Caudate nucleus (tissue), 63 donors: ENCODE measurements at places on chromosomes 16 and 17.

GRCh38 chr16:8885674-8886592, 3.8 kb downstream of the LITAFD start:
- DNase-seq: no peak

- peak; percentile 13 for DNase-seq
Measured at GRCh38 chr17:10737168-10737622, 7.4 kb upstream of the TMEM220 start.

GRCh38 chr17:82315703-82316358, 1.6 kb downstream of the CD7 start:
- no peak for DNase-seq

GRCh38 chr16:610513-611381, 20.0 kb upstream of the WFIKKN1 start:
- DNase-seq: peak; percentile 54

- DNase-seq: no peak
Measured at GRCh38 chr17:3845291-3845620, 790 bp downstream of the NCBP3 start.

DNA sequence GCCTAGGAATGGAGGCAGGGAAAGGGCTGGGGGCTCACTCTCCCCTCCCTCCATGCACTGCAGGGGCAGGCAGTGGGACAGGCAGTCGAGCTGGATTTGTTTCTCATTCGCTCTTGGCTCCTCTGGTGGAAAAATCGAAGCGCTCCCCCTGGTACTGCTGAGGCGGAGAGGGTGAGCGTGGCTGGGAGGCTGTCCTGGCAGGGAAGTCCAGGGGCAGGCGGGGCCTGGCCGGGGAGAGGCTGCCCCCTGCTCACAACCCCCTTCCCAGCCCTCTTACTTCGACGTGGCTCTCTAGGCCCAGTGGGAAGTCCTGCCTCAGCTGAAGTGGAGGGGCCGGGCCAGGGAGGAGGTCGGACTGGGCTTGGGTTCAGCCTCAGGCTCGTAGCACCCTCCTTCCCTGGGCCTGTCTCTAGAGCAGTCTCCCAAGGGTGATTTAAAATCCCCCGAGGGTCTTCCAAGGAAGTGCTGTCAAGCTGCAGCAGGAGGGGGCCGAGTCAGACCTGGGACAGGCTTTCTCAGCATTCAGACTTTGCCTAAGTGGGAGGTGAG, 16.5 kb upstream of the TMEM92 start:
- no peak for DNase-seq

- no peak for DNase-seq
Measured at GRCh38 chr16:1002399-1003166, 21.0 kb downstream of the SOX8 start.

- no peak for DNase-seq
Measured at GRCh38 chr16:54546521-54546920, 259.9 kb upstream of the IRX3 start.

DNA sequence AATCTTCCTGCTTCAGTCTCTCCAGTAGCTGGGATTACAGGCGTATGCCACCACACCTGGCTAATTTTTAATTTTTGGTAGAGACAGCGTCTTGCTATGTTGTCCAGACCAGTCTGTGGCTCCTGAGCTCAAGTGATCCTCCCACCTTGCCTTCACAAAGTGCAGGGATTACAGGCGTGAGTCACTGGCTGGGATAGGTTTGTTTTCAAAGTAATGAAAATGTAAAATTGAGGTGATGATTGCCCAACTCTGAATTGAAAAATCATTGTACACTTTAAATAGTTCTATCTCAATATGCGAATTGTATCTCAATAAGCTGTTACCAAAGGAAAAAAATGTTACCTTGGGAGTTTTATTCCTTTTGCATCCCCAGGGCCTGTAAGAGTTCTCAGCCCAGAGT, 1.2 kb upstream of the AMFR start:
- DNase-seq: no peak

DNA sequence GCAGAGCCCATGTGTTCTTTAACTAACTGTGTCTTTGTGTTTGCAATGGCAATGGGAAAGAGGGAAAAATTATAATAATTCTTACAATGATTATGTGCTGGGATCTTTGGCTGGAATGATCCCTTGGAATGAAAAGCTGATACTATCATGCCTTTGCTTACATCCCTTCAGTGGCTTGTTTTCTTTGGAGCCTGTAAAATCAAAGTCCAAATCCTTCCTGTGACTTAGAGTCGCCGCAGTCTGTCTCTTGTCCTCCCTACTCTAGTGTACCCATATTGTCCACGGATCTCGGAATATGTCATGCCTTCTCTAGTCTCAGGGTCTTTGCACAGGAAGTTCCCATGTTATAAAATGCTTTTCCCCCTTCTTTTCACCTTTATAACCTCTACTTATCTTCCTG, 111.7 kb upstream of the MAF start:
- DNase-seq: no peak

DNA sequence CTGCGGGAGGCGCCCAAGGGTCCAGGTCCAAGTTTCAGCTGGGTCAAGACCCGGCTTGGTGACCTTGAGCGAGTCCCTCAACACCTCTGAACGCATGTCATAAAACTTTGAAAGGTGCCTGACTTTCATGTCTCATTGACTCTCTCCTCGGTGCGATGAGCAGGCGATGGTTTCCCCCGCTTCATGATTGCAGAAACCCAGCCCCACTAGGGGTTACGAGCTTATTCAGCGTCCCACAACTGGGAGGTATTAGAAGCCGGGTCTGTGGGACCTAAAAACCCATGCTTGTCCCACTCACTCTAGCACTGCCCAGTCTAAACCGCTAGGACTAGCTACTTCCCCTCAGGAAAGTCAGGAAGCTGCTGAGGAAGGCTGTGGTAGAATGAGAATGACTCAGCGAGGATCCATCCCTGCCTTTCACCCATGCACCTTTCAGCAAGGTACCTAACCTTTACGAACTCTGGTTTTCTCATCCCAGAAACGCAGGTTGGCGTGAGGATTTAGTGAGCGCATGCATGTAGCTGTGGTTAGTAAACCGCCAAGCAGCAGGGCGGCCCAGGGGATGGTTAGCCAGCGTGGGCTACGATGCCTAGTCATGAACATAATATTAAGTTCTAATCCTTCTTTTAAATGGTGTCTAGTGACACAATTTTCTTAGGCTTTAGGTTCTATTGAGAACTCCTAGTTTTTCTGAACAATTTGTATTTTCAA, 26.2 kb upstream of the RFFL start:
- DNase-seq: no peak

DNA sequence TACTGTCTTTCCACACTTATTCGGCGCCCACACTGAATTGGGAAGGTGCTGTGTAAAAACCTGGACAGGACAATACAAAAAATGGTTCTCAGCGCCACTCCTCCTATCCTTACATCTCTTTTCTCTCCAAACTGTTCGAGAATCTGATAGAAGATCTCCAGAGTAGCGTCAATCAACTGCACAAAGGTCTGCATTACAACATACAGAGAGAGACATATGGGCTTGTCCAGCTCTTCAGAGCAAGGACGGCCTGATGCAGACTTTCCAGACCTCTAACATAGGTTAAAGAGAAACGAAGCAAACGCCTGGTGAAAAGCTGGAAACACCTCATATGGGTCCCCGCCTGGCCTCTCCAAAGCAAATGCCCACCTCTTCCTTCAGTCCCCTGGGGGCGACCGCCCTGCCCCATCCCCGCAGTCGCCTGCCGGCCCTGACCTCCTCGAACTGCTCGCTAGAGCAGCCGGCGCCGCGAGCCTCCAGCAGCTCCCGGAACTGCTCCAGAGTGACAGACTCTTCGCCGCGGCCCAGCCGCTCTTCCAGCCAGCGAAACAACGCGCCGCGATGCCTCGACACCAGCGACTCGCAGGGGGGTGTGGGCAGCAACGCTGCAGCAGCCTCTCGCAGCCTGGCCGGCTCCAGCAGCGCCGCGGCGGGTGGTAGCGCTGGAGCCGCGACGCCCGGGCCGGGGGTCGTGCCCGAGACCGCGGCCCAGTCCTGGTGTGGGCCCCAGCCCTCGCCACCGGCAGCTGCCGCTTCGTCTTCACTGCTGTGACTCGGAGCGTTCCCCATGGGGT, 526 bp downstream of the ZZEF1 start:
- no peak for DNase-seq

DNA sequence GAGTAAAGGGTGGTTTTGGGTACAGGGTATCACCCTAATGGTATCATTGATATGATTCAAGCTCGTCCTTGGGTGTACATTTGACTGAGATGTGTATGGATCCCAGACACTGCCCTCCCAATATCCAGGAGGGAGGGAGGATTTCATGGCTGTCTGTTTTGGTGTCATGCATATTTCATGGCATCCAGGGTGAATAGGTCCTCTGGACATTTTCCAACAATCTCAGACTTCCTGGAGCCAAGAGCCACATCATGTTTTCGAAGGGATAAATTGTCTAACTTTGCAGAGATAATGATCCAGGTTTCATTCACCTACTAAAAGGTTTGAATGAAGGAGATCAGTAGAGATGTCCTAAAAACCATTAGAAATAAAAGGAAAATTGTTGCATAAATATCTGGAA, 431.9 kb downstream of the SHISA9 start:
- DNase-seq: no peak

- no peak for DNase-seq
Measured at GRCh38 chr16:68539711-68540239, 684 bp downstream of the ZFP90 start.

DNA sequence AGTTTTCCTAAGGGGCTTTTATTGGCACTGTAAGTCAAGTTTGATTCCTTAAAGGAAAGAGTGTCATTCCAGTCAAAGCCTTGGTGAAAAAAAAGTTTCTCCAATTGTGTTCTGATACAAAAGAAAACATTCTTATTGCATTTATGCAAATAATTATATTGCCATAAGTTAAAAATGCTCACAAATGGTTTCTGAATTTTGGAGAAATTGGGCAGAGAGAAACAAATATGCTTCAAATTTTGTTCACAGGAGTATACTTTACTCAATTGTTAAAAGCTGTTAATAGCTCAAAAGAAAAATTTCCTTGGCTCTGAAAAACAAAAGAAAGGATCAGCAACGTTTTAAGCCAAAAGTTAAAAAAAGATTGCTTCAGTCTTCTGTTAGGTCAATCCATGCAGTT, 60.2 kb downstream of the PIGL start:
- no peak for DNase-seq

GRCh38 chr17:79936641-79937381, 97.6 kb upstream of the CBX4 start:
- DNase-seq: no peak

DNA sequence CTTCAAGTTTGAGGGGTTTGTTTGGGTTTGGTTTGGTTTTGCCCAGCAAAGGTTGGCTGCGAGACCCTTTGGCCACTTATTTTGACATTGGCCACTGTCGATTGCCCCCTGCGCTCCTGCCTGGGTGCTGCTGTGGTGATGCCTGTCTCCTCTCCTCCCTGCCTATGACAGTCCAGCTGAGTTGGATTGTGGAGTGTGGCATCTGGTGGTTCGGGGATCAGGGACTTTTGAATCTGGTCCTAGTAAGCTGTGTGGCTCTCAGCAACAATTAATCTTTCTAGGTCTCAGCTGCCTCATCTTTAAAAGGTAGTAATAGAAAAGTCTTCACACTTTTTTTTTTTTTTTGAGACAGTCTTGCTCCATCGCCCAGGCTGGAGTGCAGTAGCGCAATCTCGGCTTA, 27.1 kb downstream of the CDK5RAP3 start:
- no peak for DNase-seq

DNA sequence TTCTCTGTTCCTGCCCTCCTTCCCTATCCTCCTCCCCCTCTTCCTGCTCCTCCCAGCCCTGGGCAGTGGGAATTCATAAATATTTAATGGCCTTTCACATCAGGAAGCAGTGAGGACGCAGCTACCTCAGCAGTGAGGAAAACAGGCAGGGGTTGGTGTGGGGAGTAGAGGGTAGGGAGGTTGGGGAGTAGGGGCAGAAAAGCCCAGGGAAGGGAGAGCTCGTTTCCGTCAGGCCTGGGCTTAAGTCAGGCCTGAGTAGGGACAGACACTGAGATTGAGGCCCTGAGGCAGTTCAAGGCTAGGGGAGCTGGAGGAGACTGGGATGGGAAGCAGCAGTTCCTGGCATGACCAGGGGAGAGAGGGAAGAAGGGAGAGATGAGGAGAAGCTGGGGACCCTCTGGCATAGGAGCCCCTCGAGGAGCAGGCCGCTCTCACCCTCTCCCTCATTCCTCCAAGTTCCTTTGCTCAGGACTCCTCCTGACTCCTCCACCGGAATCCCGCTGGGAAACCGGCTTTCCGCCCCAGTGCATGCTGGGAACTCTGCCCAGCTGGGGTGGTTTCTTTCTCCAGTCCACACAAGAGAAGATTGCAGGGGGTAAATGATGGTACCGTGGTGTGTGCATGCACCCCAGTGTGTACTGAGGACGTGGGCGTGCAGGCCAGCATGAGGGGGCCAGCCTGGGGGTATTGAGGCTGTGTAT, 6.2 kb downstream of the SAMD14 start:
- DNase-seq: no peak

DNA sequence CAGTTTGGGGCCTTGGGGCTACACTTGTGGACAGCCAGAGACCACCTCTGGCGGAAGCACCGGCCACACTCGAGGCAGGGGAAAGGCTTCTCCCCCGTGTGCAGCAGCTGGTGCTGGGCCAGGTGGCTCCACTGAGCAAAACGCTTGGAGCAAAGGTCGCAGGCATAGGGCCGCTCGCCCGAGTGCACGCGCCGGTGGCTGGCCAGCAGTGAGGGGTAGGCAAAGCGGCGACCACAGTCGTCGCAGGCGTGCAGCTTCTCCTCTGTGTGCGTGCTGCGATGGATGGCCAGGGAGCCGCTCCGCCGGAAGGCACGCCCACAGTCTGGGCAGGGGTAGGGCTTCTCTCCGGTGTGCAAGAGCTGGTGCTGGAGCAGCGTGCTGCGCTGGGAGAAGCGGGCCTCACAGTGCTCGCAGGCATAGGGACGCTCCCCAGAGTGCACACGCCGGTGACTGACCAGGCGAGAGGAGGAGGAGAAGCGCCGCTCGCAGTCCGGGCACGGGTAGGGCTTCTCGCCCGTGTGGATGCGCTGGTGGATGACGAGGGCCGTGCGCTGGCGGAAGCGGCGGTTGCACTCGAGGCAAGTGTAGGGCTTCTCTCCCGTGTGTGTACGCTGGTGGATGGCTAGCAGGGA, 5.8 kb downstream of the ZNF689 start:
- no peak for DNase-seq

GRCh38 chr17:59490216-59490615, 75.2 kb upstream of the DHX40 start:
- no peak for DNase-seq

DNA sequence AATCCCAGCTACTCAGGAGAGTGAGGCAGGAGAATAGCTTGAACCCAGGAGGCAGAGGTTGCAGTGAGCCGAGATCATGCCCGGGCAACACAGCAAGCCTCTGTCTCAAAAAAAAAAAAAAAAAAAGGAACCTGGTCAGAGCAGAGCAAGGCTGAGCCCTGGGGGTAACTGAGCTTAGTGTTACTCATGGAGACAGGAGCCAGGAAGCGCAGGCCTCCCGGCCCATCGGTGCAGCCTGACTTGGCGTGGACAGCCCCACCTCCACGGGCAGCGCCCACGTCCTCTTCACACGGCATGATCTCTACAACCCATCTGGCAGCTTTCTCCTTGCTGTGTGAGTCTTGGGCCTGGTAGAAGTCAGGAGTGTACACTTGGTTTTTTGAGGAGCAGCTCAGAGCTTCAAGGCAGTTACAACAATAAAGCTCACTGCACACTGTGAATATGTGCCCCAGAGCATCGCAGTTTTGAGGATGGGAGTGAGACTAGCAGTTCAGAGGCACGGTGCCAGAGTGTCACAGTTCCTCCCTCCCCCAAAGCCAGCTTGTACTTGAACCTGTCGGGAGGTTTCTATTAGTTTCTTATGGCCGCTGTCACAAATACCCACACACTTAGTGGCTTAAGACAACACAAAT, 129.9 kb downstream of the RAP1GAP2 start:
- no peak for DNase-seq

- no peak for DNase-seq
Measured at GRCh38 chr17:77772899-77773358, 185.6 kb upstream of the TNRC6C start.

- DNase-seq: no peak
Measured at GRCh38 chr17:30433514-30433913, 43.7 kb upstream of the GOSR1 start.
